Chondrocyte (in vitro differentiated cells): ENCODE measurements at places on chromosomes 2 and 18. TPM values are rescaled to one million over a fixed set of nuclear protein-coding genes. Genes with fewer than 3 reads are reported as not detected.

GRCh38 chr2:240947176-240947575 is 41.0 kb downstream of the CROCC2 start:
- no peak overlapping the region for H3K4me3 ChIP-seq
- no peak for DNase-seq
- H3K27me3 ChIP-seq = peaks cover 20% of the 10 kb centered on the region

Gene TSPYL6
- not detected in 3 replicates for total RNA-seq

Gene IAH1
- total RNA-seq = 66.6 to 72.9 TPM (median 67.8 TPM) in 3 replicates

GRCh38 chr18:77524909-77525308 is 275.3 kb downstream of the GALR1 start:
- no peak for DNase-seq
- H3K27ac ChIP-seq = no peak overlapping the region
- H3K4me3 ChIP-seq = no peak overlapping the region
- H3K4me1 ChIP-seq = no peaks in the 10 kb centered on the region
- no peaks in the 10 kb centered on the region for H3K36me3 ChIP-seq

Gene MLPH
- total RNA-seq = 3.7 to 6.1 TPM (median 5.6 TPM) in 3 replicates

DNA sequence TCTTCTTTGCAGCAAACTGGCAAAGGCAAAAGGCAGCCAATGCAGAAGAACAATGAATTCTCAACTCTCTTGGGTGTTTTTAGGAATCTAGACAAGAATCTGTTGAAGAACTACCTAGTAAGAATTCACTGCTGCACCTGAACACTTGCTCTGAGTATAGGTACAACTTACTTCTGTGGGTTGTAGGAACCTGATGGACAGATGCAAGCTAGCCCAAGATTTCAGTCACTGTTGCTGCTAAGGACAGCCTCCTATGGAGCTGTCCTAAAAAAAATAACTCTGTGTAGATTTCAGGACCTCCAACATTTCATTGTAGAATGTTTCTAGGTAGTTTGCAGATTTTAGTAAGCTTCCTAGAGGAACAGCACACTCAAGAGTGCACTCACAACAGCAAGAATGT is 363.5 kb downstream of the CBLN2 start:
- no peak overlapping the region for H3K27ac ChIP-seq
- H3K4me1 ChIP-seq = no peaks in the 10 kb centered on the region
- H3K27me3 ChIP-seq = no peaks in the 10 kb centered on the region
- no peaks in the 10 kb centered on the region for H3K36me3 ChIP-seq
- H3K4me3 ChIP-seq = no peak overlapping the region
- no peak for DNase-seq

DNA sequence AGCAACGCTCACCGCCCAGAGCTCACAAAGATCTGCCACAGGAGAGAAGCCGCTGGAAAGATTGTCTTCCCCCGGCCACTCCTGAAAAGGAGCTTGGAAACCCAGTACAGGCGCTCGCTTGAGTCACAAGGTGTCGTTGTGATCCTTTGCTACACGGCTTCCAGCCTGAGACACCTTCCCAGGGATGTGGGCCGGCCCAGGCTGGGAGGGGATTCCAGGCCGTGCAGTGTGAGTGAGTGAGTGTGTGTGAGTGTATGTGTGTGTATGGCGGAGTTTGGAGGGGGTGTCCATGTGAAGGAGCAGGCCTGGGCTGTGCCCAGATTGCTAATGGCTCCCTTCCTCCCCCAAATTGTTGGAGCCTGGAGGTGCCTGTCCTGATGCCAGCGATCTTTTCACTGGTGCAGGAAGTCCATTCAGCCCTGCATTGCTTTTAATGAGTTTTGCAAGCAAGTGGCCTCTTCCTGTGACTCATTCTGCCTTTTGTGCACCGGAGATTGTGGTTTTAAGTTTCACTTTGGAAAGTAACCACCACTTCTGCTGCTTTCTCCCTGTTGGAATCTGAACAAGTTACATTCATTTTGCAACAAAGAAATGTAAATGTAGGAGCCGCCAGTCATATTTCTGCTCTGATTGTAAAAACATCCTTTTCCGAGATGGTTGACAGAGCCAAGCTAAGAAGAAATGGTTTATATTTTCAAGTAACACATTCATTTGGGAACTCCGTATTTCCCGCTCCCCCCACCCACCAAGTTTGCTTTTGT is 83.7 kb downstream of the LPIN1 start:
- H3K4me3 ChIP-seq = peak overlapping the region; percentile 62
- H3K27me3 ChIP-seq = no peaks in the 10 kb centered on the region

Gene ALLC
- total RNA-seq = not detected in 3 replicates

DNA sequence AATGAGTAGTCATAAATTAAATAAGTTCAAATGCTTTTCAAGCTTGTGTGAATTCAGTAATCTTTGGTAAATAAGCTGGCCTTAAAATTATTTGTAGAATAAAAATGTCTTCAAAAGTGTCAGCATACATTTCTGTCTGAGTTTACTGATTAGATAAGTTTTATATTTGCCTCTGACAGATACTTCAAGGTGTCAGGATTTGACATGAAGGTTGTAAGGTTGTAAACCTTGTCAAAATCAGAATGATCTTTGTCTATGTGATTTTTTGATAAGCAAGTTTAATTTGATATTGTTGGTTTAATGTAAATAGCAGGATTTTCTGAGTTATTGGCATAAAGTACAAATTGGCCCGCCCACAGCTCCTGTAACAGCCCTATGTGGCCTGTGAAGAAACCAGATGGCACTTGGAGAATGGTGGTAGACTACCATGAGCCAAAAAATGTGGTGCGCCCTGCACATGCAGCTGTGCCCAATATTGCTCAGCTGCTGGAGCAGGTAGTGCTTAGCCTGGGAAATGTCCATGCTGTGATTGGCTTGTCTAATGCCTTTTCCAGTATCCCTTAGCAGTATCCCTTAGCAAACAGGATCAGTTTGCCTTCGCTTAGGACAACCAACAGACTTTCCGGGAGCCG is 188.0 kb upstream of the SPHKAP start:
- H3K27me3 ChIP-seq = peaks cover 2% of the 10 kb centered on the region
- no peaks in the 10 kb centered on the region for H3K36me3 ChIP-seq
- H3K4me3 ChIP-seq = no peak overlapping the region
- H3K4me1 ChIP-seq = no peaks in the 10 kb centered on the region

DNA sequence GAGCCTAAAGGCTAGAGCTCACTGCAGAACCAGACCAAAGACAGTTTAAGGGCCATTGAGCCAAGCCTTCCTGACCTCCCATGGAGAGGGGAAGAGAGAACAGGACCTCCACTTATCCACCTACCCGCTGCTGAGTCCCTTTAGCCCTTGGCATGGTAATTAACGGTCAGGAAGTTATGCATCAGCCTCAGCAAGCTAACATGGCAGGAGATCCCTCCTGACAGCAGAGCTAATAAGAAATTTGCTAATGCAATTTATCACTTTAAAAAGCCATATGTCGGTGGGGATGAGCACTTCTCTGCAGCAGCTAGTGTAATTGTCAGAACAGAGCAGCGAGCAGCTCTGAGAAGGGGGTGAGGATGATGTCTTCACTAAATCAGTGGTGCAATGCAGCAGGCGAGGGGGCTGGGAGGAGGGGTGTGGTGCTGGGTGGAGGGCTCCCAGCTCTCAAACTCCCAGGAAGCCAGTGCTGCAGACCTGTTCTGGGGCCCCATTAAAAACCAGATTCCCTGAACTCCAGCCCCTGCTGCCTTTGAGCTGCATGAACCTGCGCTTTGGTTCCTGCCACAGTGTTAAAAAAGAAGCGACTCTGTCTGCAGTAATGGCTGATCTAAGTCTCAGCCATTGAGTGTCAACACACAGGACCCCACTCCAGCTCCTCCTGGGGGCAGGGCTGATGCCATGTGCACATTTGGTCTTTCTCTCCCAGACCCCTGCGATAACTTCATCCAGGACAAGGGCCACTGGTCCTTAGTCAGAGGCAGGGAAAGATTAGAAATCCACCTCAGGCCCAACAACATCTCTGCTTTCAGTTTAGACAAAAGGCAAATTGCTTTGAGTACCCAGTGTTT is 84.2 kb upstream of the STPG4 start:
- no peak overlapping the region for H3K4me3 ChIP-seq
- no peaks in the 10 kb centered on the region for H3K36me3 ChIP-seq
- no peak for DNase-seq
- no peaks in the 10 kb centered on the region for H3K27me3 ChIP-seq
- peaks cover 32% of the 10 kb centered on the region for H3K4me1 ChIP-seq

DNA sequence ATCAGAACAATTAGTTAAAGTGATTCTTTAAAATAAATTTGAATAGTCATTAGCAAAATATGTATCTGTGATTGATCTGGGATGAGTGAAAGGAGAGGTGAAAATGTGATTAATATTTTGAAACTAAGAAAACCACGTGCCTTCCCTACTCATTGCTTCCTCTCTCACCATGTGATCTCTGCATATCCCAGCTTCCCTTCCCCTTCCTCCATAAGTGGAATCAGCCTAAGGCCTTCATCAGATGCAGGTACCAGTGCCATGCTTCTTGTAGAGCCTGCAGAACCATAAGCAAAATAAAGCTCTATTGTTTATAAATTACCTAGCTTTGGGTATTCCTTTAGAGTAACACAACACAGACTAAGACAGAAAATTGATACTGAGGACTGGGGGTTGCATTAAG is 11.2 kb upstream of the STAT1 start:
- no peak for DNase-seq
- no peak overlapping the region for H3K27ac ChIP-seq
- H3K4me1 ChIP-seq = no peaks in the 10 kb centered on the region
- H3K4me3 ChIP-seq = no peak overlapping the region
- H3K36me3 ChIP-seq = no peaks in the 10 kb centered on the region

DNA sequence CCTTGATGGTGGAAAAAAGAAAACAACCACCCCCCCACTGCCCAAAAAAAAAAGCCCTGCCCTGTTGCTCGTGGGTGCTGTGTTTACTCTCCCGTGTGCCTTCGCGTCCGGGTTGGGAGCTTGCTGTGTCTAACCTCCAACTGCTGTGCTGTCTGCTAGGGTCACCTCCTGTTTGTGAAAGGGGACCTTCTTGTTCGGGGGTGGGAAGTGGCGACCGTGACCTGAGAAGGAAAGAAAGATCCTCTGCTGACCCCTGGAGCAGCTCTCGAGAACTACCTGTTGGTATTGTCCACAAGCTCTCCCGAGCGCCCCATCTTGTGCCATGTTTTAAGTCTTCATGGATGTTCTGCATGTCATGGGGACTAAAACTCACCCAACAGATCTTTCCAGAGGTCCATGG is 28.0 kb downstream of the MAL start:
- DNase-seq = peak; percentile 59
- H3K36me3 ChIP-seq = no peaks in the 10 kb centered on the region
- no peak overlapping the region for H3K27ac ChIP-seq

- no peaks in the 10 kb centered on the region for H3K4me1 ChIP-seq
- no peak overlapping the region for H3K4me3 ChIP-seq
- H3K27me3 ChIP-seq = peaks cover 12% of the 10 kb centered on the region
- H3K36me3 ChIP-seq = no peaks in the 10 kb centered on the region
These were observed 358.6 kb downstream of the METTL4 start for GRCh38 chr18:2212598-2213205.

Gene ASB18
- total RNA-seq = not detected in 3 replicates

- no peak overlapping the region for H3K27ac ChIP-seq
- peaks cover 6% of the 10 kb centered on the region for H3K36me3 ChIP-seq
- H3K27me3 ChIP-seq = no peaks in the 10 kb centered on the region
- H3K4me1 ChIP-seq = peaks cover 27% of the 10 kb centered on the region
These were observed 184.5 kb downstream of the IKZF2 start for GRCh38 chr2:212966884-212967283.

Gene COBLL1
- 37.9 to 43.7 TPM (median 40.2 TPM) in 3 replicates for total RNA-seq

DNA sequence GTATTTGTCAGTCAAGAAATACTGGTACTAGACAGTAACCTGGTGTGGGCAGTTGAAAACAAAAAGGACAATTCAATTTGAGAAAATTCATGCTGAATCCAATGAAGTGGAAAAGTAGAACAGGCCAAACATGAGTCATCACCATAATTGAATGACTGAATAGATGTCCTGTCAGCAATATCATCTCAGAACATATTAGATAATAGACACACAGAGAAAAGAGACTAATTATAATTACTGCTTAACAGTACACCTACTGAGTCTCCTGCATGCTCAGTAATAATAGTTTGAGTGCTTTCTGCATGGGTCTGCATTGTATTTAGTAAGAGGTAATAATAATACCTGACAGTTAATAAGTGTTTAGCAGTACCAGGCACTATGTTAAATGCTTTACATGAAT is 138.6 kb upstream of the ZC3H15 start:
- peaks cover 19% of the 10 kb centered on the region for H3K4me1 ChIP-seq
- no peak for DNase-seq
- no peak overlapping the region for H3K4me3 ChIP-seq
- peaks cover 2% of the 10 kb centered on the region for H3K36me3 ChIP-seq

Gene PRSS56
- total RNA-seq = not detected in 3 replicates

Gene IL18R1
- 0.37 to 1.1 TPM (median 0.49 TPM) in 3 replicates for total RNA-seq

GRCh38 chr18:74869904-74870863 is 272.5 kb downstream of the ZNF407 start:
- H3K4me3 ChIP-seq = no peak overlapping the region
- no peaks in the 10 kb centered on the region for H3K27me3 ChIP-seq
- peaks cover 12% of the 10 kb centered on the region for H3K4me1 ChIP-seq
- no peak overlapping the region for H3K27ac ChIP-seq
- H3K36me3 ChIP-seq = no peaks in the 10 kb centered on the region

DNA sequence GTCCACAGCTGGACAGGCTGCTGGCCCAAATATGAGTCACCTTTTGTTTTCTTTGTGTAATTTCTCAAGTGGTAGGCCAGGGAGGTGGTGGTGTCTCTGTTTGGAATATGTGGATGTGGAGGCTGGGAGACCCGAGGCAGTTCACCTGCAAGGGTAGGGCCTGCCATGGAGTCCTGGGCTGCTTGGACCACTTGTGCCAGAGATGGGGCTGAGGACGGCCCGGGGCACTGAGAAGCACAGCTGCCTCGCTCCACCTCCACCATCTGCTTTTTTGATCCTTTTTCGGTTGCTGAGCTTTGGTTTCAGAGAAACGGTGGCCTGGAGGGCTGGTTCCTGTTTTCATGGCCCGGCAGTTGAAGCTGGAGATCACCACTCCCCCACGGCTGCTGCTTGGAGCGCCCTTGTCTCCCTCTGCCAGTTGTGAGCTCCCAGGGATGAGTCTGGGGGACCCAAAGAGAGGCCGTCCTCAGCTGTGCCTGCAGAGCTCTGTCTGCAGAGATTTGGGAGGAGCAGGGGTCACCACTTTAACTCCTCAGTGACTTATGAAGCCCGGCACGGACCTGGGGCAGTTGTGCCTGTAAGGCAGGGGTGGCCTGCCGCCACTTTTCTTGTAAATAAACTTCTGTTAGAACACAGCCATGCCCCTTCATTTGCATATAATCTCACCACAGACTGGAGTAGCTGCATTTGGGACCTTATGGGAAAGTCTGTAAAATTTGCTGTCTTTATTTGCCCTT is 67.6 kb upstream of the MCFD2 start:
- no peak overlapping the region for H3K4me3 ChIP-seq
- DNase-seq = no peak
- H3K27ac ChIP-seq = peak overlapping the region; percentile 22
- peaks cover 47% of the 10 kb centered on the region for H3K4me1 ChIP-seq
- H3K36me3 ChIP-seq = peaks cover 9% of the 10 kb centered on the region

DNA sequence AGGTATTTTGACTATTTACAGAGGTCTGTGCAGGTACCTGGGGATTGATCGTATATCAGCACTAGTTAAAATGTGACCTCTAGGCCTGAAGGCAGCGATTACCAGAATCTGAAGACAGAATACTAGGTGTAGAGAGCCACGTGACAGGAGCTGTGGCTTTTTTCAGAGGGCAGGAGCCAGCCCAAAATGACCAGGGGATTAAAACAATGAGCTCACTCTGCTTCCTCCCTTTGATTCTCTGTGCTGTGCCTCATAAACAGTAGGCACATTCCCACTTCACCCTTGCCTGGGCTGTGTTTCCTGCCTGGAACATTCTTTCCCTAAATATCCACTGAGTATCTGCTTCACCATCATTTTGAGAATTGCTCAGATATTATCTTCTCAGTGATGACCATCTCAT is 15.2 kb downstream of the ITGAV start:
- peak overlapping the region; percentile 83 for H3K27ac ChIP-seq
- H3K36me3 ChIP-seq = peaks cover 28% of the 10 kb centered on the region
- peaks cover 65% of the 10 kb centered on the region for H3K4me1 ChIP-seq
- no peaks in the 10 kb centered on the region for H3K27me3 ChIP-seq
- H3K4me3 ChIP-seq = no peak overlapping the region

Gene MPHOSPH10
- total RNA-seq = 28.6 to 45.5 TPM (median 36.2 TPM) in 3 replicates
